ENCODE measurements at places on chromosomes 16 and 17.

DNA sequence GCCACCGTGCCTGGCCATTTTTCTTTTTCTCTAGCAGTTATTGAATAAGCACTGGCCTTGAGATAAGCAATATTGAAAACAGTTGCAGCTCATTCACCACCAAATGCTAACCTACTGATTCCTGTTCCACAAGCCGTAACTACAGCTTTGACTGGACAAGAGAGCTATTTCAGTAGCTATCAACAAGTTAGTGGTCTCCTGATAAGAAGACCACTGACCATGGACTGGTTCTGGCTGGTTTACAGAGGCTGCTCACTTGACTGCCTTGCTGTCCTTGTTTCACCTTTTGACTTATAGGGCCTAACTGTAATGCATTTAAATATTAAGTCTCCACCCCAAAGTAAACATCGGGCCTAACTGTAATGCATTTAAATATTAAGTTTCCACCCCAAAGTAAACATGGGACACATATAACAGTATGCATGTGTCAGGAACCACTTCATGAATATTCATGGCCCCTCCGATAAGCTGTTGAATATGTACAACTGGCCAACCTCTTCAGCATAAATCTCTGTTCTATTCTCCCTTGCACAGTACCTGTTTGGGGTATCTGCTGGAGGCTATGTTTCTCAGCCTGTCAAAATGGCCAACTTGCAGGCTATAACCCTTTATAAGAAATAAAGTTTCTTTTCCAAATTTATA is 94.1 kb downstream of the USP32 start:
- H3K27ac ChIP-seq: no peak overlapping the region
- H3K36me3 ChIP-seq: no peaks in the 10 kb centered on the region
- no peaks in the 10 kb centered on the region for H3K4me1 ChIP-seq
- no peak for DNase-seq

DNA sequence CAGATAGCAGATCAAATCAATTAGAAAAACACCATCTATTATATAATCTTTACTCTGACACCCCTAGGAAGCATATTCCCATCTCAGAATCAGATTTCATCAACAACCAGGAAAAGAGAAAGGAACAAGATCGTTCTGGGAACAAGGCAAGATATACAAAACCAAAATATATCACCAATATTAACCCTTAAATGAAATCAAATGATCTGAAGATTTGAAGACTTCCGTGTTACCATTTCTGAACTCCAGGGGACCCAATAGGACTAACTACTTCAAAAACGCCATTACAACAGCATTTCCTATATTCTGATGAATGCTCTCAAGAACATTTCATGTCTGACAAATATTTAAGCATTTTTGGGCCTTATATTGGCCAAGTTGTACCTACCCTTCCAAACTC is 624.2 kb upstream of the ZFHX3 start:
- H3K27ac ChIP-seq: no peak overlapping the region
- no peaks in the 10 kb centered on the region for H3K36me3 ChIP-seq
- no peaks in the 10 kb centered on the region for H3K4me1 ChIP-seq
- no peak for DNase-seq

GRCh38 chr16:57846078-57846697 is 43.9 kb upstream of the KIFC3 start:
- H3K36me3 ChIP-seq: no peaks in the 10 kb centered on the region
- no peak overlapping the region for H3K27ac ChIP-seq
- H3K4me1 ChIP-seq: no peaks in the 10 kb centered on the region
- no peak for DNase-seq

- DNase-seq: no peak
- no peak overlapping the region for H3K4me3 ChIP-seq
- H3K27me3 ChIP-seq: no peaks in the 10 kb centered on the region
- no peaks in the 10 kb centered on the region for H3K36me3 ChIP-seq
Observed at GRCh38 chr16:48972236-48972635, 309.4 kb downstream of the CBLN1 start.

GRCh38 chr17:47305302-47305923 is 18.3 kb upstream of the EFCAB13 start:
- DNase-seq: no peak
- no peaks in the 10 kb centered on the region for H3K36me3 ChIP-seq
- H3K4me1 ChIP-seq: peaks cover 7% of the 10 kb centered on the region
- H3K27me3 ChIP-seq: no peaks in the 10 kb centered on the region
